ENCODE measurements at places on chromosomes 1 and 21.

DNA sequence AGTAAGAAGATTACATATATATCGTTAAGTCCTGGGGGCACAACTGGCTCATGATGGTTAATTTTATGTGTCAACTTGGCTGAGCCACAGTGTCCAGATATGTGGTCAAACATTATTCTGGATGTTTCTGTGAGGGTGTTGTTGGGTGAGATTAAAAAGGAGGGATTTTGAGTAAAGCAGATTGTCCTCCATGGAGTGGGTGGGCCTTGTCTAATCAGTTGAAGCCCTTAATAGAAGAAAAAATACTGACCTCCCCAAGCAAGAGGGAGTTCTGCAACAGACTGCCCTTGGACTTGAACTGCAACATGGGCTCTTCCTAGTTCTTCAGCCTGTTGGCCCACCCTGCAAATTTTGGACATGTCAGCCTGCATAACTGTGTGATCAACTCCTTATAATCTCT lies 311.6 kb downstream of the RPS6KC1 start:
- no peak for DNase-seq

DNA sequence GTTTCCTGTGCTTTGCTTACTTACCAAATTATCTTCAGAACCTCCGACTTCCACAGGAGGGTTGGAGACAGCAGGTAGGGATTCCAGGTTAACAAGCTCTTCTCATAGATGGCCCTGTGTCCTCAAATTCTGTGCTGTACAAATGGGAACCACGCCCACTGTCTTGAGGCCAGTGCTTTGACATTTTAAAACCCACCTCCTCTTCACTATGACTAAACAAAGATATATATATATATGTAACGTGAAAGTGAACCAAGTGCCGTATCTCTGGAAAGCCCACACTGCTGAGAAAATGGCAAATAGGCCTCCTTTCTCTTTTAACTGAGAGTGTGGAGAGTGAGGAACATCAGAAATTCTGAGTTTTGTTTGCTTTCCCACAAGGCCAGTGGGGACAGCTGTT lies 99.6 kb downstream of the ZBTB18 start:
- DNase-seq: no peak

- DNase-seq: no peak
Measured at GRCh38 chr1:201093962-201094361, 18.3 kb downstream of the CACNA1S start.

DNA sequence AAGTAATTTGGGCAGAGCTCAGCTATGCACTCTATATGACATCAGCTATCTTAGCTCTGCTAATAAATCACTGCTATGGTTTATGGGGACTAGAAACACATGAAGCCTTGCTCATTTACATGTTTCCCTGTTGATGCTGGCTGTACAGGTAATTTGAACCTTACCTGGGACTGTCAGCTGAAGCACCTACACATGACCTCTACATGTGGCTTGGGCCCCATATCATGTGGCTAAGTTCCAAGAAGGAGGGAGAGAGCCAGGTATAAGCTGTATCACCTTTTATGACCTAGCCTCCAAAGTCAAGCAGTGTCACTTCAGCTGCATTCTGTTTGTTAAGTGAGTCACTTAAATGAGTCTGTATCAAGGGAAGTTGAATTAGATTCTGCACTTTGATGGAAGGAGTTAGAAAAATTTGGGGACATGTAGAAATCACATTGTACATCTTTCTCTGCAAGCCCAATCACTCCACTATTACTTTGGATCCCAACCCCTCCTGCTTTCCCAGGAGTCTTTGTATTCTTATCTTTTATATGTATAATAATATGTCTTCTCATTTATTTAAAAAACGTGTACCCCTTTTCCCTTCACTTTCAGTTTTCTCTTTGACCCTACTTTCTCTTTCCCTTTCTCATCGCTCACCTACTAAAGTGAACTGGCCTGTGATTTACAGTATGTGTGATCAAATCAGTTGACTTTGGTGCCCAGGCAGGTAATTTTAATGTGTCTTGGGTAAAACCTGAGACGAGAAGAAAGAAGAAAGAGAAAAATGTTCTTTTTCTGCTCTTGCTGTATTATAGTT lies 53.4 kb upstream of the PRKACB start:
- DNase-seq: no peak

GRCh38 chr1:169513208-169513607 lies 27.5 kb upstream of the SLC19A2 start:
- DNase-seq: no peak

- DNase-seq: no peak
Measured at GRCh38 chr1:93666613-93667384, 14.8 kb downstream of the BCAR3 start.

- no peak for DNase-seq
Measured at GRCh38 chr1:178847396-178847849, 23.5 kb downstream of the ANGPTL1 start.

DNA sequence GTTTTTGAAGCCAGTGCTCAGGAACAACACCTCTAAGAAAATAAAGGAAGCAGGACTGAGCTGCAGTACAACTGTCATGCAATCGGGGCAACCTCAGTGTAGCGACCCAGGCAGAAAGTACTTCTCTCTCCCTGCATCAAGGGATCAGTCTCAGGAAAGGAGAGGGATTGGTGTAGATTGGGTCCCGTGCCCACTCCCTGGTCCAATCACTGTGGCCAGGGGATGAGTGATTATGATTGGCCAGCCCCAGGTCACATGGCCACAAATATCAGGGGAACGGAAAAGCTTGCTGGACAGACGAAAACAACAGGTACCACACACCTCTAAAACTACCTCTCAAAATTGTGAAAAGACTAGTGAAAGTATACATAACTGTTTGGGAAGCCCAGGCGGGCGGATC lies 136.2 kb upstream of the F3 start:
- no peak for DNase-seq

DNA sequence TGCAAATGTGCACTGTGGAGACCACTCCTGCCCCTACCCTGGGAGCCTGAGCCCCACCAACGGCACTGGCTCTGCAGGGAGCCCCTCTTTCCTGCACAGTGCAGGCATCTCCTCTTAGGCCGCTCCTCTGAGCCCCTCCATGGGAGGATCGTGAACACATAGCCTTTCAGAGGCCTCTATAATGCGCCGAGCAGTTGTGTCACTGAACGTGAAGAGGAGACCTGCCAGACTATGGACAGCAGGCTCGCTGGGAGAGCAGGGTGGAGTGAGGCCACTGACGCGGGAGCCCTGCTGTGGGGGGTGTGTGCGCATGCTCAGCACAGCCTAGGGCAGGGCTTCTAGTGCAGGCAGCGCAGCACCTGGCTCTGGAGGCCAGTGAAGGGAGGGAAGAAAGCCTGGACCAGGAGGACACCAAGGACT lies 151.3 kb upstream of the COL6A1 start:
- no peak for DNase-seq

- DNase-seq: no peak
Measured at GRCh38 chr1:207997486-207998268, 86.8 kb upstream of the CD34 start.

DNA sequence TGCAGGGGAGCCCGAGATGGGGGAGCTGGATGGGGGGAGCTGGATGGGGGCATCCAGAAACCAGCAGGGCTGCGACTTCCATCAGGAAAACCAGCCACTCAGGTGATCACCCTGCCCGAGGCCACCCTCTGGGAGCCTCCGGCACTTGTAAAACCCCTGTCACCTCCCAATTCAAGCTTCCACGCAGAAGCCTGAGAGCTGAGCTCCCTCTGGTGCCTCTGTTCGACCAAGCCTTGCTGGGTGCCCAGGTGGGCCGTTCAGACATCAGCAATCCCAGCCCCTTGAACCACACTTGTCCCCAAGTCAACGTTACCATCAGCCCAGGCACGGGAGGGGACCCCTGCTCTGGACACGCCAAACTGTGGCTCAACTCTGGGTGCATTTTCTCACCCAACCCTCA lies 59.6 kb downstream of the MEGF6 start:
- no peak for DNase-seq

DNA sequence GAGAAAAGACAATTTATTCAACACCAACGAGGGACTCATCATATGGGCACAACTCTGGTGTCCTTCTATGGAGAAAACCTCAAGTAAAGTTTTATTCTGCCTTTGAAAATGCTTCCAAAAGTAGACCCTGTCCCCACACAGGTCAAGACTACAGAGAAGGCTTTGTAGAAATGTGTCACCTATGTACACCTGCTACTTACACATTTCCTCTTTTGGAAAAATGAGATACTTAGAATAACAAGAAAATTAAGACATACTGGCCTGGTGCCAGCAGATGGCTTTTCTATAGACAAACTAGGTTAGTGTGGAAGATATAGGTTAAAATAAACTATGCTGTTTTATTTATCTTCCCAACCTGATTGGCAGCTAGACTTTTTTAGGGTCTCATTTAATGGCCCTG lies 13.6 kb downstream of the POGK start:
- no peak for DNase-seq

DNA sequence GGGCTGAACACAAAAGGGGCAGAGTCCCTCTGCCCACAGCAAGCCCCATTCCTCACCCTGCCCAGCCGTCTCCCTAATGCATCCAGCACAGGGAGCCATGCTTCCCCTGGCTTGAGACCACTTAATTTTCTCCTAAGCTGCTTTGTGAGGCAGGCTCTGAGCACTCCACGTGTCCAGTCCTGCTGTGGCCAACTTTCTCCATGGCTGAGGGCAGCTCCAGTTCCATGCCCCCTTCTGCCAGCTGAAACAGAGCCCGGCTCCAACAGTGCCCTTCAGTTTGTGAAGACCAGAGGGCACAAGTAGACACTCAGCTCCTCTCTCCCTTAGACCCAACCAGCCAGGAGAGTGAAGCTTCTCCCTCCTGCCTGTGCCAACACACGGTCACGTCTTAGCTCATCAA lies 33.8 kb downstream of the PLEKHA6 start:
- no peak for DNase-seq

DNA sequence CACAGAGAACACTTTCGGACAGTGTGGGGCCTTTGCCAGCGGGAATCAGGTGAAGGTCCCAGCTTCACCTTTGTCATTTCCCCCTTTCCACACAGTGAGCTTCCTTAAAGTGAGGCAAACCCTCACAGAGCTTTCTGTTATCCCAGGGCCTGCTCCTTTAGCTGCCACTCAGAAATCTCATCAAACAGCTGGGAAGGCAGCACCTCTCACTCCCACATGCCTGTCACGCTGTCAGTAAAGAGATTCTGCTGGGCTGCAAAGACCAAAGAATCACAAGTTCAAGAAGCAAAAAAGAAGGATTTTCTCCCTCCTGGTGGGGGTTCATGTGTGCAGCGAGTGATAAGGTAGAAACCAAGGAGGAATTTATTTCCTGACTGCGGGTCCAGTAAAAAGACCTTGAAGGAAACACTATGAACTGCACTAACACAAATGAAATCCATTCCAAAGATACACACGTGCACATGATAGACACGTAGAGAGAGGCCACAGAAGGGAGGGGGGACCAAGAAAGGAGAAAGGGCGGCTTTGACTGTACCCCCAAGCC lies 44.0 kb downstream of the HTR6 start:
- DNase-seq: no peak

DNA sequence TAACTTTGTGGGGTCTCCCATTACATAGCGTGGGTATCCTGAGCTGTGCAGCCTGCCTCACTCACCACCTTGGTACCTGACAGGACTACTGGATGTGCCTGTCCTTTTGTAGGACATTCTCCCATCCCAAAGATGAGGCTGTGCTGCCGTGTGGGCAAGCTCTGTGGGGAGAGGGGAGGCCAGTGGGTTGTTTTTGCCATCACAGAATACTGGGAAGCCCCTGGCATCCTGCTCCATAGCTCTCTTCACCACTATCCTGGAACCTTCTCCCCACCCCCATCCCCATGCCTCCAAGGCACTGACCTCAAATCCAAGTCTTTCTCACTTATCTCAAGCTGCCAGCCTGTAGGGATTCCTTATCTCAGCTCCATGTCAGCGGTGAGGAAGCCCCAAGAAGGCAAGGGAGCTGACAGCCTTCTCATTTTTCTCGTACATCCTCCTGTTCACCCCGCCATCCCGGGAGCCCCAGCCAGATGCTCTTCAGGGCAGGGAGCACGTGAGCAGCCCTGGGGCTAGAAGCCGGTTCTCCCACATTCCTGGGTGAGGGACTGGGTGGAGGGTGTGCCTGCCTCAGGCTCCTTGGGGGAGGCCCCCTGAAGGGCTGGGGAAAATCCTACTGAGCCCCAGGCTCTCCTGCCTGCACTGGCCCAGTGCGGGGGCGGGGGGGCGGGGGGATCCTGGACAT lies 2.4 kb upstream of the ELF3 start:
- no peak for DNase-seq

GRCh38 chr1:85577419-85578320 lies 2.9 kb upstream of the CCN1 start:
- DNase-seq: no peak

DNA sequence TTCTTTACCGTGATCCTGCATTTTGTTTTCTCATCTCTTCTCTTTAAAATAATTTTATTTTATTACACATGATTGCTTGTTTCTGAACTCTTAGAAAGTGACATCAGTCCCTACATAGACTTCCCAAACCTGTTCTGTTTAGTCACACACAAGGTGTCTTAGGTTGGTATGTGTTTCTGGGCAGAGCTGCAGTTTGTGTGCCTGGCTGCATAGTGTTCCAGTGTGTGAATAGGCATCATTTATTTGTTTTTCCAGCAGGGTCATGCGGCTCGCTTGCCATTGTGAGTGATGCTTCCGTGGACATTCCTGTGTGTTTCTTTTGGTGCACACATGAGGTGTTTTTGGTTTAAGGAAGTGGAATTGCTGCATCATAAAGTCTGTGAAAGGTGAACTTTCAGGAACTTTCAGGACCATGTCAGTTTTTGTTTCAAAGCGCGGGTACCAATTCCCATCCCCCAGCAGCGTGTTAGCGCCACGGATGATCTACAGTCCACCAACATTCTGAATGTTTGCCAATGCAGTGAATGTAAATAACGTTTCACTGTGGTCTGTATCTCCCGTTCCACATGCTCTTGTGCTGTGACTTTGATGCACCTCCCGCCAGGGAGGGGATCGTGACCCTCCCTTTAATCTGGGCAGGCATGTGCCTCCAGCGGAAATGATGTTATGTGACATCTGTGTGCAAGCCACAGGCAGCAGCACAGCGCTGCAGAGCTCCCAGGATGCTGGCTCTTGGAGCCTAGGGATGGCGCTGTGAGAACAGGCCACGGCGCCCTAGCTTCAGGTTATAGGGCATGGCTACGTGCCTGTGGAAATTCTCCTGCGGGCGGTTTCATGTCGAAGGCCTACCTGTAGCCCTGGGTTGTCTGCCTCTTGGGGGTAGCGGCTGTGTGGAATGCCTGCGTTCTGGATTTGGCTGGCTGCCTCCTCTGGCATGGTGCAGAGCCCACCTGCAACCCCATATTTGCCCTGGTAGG lies 144.6 kb upstream of the COL6A1 start:
- DNase-seq: no peak

DNA sequence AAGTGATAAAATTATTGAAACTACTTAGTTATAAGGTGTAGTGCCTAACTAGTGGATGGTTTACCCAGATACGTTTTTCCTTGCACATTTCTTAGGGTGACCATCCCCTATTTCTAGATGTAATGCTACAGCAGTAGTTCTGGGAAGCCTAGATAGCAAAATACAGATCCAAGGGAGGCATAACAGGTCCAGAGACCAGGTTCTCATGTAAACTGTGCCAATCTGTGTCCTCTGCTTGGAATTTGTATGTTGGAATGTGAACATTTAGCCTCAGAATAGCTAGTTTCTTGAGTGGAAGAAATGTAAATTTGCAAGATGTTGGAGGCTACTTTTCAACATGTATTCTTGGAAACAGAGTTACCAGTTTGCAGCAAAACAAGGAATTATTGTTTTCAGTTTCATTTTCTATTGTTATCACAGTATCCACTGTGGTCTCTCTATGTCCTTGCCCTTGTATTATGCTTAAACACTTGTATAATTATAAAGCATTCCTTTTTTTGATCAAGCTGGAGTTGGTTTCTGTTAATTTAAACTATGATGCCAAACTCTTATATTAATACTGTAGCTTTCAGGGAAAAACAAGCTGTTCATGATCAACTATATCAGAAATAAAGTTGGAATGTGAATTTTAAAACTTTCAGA lies 102.0 kb upstream of the BRINP3 start:
- no peak for DNase-seq
